ENCODE measurements at places on chromosomes 5 and 9. TPM values are rescaled to one million over a fixed set of nuclear protein-coding genes. Genes with fewer than 3 reads are reported as not detected.

DNA sequence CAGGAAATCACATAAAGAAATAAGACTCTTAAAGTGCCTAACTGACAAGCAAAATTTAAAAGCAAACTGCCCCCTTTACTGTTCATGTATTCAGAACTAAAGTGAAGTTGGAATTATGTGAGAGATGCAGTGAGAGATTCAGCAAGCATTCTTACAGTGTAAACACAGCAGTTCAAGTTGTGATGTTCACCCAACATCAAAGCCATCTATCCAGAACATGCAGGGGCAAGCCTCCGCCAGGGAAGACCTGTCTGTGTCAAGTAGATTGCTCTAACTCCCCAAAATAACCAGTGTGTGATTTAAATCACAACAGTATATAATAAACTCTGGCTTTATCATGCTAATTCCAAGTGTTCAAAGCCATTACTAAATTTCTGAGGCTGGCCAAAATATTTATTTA, 233.3 kb downstream of the BNC2 start:
- DNase-seq: peak; percentile 79

GRCh38 chr5:65907135-65907534, 19.2 kb upstream of the ERBIN start:
- DNase-seq: no peak

- DNase-seq: no peak
These were observed 67.1 kb upstream of the RIOK2 start for GRCh38 chr5:97250113-97250512.

DNA sequence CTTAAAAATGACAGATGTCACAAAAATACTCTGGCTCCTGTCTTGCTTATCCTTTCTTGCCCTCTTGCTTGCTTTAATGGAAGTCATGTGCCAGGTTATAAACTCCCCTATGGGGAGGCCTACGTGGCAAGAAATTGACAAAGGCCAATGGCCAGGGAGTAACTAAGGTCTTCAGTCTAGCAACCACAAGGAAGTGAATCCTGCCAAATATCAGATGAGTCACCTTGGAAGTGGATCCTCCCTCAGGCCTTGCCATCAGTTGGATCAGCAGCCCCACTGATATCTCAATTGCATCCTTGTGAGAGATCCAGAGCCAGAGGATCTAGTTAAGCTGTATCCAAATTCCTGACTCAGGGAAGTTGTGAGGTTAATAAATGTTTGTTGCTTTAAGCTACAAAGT, 82.8 kb downstream of the CAAP1 start:
- DNase-seq: peak; percentile 61

GRCh38 chr5:65163698-65164097, 318.0 kb downstream of the ADAMTS6 start:
- DNase-seq: no peak

DNA sequence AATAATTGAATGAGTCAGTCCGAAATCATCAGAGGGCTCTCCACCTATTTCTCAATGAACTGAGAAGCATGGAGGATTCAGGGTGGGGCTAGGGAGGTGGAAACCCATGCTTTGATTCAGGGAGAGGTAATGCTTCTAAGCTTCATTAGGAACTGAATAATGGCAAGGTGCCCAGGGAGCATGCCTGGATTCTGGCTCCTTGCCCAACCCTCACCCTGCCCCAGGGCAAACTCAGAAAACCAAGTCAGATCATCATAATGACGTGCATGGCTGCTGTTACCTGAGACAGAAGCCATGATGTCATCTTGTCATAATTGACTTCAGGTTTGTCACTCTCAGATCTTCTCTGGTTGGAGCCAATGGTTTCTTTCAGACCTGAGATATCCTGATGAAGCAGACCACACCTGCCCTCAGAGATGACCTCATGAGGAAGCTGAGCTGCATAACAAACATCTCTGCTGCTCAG, 199.6 kb downstream of the SYK start:
- DNase-seq: peak; percentile 99

GRCh38 chr9:35577486-35577885, 27.6 kb upstream of the TESK1 start:
- DNase-seq: no peak

DNA sequence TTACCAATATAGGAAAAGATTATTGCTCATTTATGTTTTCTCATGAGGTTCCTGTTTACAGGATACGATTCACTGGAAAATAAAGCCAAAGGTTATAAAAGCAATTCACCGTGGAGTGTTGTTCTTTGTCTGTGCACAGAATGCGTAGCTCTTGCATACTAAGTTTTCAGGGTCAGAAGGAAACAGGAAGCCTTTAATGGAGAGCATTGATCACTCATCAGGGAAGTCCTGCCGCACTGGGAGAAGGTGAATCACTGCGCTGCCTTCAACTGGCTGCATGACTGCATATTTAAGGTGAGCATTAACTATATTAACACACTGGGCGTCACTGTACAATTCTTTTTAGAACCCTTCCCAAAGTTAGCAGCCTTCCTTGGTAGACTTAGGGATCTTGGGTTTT, 74.1 kb upstream of the SYK start:
- no peak for DNase-seq

GRCh38 chr9:132041798-132042197, 37.9 kb downstream of the MED27 start:
- no peak for DNase-seq

DNA sequence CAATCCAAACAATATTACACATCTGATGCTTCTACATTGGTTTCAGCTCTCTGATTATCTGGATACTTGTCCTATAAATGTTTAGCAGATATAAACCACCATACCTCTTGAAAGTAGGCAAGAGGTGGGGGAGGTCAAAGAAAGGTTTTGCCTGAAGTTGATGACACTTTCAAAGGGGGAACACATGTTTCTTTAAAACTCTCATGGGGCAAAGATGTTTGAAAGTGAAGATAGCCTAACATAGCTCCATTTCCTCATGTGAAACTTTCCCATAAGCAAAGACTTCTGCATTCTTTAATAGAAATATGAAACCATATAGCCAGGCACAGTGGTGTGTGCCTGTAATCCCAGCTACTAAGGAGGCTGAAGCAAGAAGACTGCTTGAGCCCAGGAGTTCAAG, 62.1 kb downstream of the CETN3 start:
- DNase-seq: no peak

The PFN3 gene
- not detected for total RNA-seq

The TMEM174 gene
- total RNA-seq: not detected

The ANKRD18B gene
- 10.9 TPM for total RNA-seq

The RFESD gene
- total RNA-seq: 2.4 TPM

The BARX1 gene
- not detected for total RNA-seq
